ENCODE measurements at places on chromosomes 1 and 21. TPM values are rescaled to one million over a fixed set of nuclear protein-coding genes. Genes with fewer than 3 reads are reported as not detected.
A peak's percentile ranks its signal among the peaks of the same experiment; 100 is the strongest.

CFAP141 gene
- total RNA-seq, result not detected

KLHDC7A gene
- 0.08 TPM for total RNA-seq

- no peak overlapping the region for H3K27ac ChIP-seq
- no peaks in the 10 kb centered on the region for H3K36me3 ChIP-seq
- H3K4me1 ChIP-seq, result peaks cover 35% of the 10 kb centered on the region
- H3K27me3 ChIP-seq, result no peaks in the 10 kb centered on the region
- DNase-seq, result no peak
- peak overlapping the region; percentile 99 for H3K4me3 ChIP-seq
Measured at GRCh38 chr1:235325139-235325538, 2.8 kb downstream of the ARID4B start.

- peaks cover 7% of the 10 kb centered on the region for H3K4me1 ChIP-seq
- no peak overlapping the region for H3K27ac ChIP-seq
- peaks cover 4% of the 10 kb centered on the region for H3K27me3 ChIP-seq
- H3K4me3 ChIP-seq, result no peak overlapping the region
Measured at GRCh38 chr1:20059847-20060246, 10.1 kb upstream of the PLA2G5 start.

DNA sequence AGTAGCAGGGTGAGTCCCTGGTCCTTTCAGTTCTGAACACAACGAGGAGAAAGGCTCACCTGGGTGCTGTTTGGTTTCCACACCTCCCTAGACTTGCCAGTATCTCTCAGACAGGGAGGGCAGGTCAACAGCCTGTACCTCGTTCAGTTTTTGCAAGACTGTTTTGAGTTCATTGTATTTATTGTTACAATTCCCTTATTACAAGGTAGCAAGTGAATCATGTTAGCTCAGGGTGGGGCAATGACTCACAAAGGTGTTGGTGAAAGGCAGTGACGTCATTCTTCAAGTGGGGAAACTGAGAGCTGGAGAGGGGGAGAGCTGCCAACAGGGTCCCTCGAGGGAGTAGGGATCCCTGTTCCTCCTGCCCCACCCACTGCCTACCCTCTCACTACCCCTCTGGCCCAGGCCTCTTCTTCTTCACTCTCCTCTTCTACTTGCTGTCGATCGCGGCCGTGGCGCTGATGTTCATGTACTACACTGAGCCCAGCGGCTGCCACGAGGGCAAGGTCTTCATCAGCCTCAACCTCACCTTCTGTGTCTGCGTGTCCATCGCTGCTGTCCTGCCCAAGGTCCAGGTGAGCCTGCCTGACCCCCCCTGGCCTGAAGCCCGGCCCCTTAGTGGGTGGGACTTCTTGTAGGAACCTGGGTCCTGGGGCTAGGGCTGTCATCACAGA lies 13.4 kb downstream of the SERINC2 start:
- H3K27ac ChIP-seq, result no peak overlapping the region
- peaks cover 14% of the 10 kb centered on the region for H3K4me1 ChIP-seq
- DNase-seq, result no peak

GRCh38 chr21:32279377-32279680 lies 480 bp upstream of the MIS18A start:
- no peaks in the 10 kb centered on the region for H3K27me3 ChIP-seq
- DNase-seq, result no peak
- peak overlapping the region; percentile 50 for H3K27ac ChIP-seq
- H3K4me3 ChIP-seq, result peak overlapping the region; percentile 94
- peaks cover 2% of the 10 kb centered on the region for H3K36me3 ChIP-seq

DNA sequence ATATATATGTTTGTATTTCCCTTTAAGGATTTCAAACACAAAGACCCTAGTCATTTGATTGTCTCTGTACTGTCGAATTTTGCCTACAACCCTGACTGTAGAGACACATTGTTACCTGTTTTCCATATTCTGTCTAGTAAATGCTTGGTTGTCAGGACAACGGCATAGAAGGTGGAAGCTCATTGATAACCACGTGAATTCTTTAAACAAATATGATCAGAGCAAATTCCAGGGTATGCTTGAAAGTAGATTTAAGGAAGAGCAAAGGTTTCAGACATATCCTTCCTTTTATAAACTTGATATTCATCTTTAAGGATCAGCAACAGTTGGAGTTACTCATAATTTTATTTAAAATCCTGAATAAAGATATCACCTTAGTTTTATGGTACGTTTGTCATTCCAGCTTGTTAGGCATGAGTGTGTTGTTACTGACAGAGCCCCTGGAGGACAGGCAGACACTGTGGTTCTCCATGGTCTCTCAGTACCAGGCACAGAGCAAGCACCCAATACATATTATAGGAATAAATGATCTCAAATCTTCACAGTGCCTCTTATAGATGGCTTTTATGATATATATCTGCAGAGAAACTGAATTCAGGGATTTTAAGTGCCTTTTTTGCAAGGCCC lies 203.2 kb downstream of the FGGY start:
- no peak for DNase-seq
- no peak overlapping the region for H3K4me3 ChIP-seq
- no peak overlapping the region for H3K27ac ChIP-seq

DNA sequence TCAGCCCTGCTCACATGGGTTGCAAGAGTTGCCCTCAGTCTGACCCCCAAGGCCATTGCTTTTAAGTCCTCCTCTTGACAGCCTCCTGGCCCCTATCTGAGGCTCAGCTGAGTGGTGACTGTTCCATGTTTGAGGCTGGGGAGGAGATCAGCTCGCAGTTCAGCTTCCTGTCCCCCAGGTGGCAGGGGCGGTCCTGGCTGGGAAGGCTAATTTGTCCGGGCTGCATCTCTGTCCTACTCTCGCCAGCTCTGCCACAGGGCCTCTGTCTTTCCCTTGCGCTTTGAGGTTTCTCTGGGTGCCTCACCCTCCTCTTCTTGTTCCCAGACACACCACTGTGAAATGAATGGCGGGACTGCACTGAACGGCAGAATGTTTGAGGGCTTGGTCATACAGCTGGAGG lies 157.3 kb downstream of the KCNJ6 start:
- H3K27ac ChIP-seq, result no peak overlapping the region
- H3K27me3 ChIP-seq, result peaks cover 3% of the 10 kb centered on the region
- no peak for DNase-seq
- H3K4me3 ChIP-seq, result no peak overlapping the region
- H3K4me1 ChIP-seq, result no peaks in the 10 kb centered on the region
- H3K36me3 ChIP-seq, result no peaks in the 10 kb centered on the region

GRCh38 chr1:109391626-109392025 lies 6.1 kb downstream of the SORT1 start:
- peak overlapping the region; percentile 21 for H3K4me3 ChIP-seq
- peaks cover 80% of the 10 kb centered on the region for H3K4me1 ChIP-seq
- H3K27ac ChIP-seq, result peak overlapping the region; percentile 85
- no peaks in the 10 kb centered on the region for H3K36me3 ChIP-seq
- no peak for DNase-seq
- no peaks in the 10 kb centered on the region for H3K27me3 ChIP-seq
